Heart left ventricle (tissue), 16 donors: ENCODE measurements at places on chromosomes 4 and X. TPM values are rescaled to one million over a fixed set of nuclear protein-coding genes. Genes with fewer than 3 reads are reported as not detected.

- peak; percentile 31 for DNase-seq
Observed at GRCh38 chr4:113635739-113636437, 125.7 kb downstream of the CAMK2D start.

The USP17L24 gene
- not detected for total RNA-seq

DNA sequence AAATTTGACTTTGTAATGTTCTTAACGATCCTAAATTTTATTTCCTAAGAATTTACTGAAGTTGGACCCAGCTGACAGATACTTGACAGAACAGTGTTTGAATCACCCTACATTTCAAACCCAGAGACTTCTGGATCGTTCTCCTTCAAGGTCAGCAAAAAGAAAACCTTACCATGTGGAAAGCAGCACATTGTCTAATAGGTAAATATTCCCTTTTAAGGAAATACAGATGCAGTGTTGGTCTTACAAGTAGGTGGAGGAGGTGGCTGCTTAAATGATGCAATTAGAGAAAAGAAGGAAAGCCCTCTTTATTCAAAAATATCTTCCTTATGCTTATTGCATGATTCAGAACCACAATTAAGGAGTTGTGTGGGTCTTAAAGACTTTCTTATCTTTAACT lies 73.5 kb downstream of the RS1 start:
- no peak for DNase-seq

The ABCG2 gene
- total RNA-seq = 2.7 TPM

DNA sequence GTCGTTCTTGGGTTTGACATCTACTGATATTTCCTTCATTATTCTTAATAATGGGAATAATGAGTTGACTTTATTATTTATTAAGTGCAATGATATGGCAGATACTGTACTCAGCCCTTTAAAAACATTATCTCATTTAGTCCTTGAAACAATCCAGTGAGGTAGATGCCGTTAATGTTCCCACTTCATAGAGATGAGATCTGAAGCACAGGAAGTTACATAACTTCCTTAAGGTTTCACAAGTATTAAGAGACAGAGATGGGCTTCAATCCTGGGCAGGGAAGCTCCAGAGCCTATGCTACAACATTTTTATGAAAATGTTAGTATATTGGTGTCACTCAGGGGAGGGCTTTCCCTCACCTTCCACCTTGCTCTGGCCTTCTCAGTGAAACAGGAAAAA lies 9.7 kb upstream of the KLHL13 start:
- DNase-seq = no peak

GRCh38 chr4:123676890-123677229 lies 280.3 kb downstream of the SPRY1 start:
- DNase-seq = no peak

GRCh38 chr4:140088323-140088967 lies 65.5 kb downstream of the MAML3 start:
- no peak for DNase-seq

GRCh38 chrX:100477958-100478357 lies 67.9 kb upstream of the PCDH19 start:
- DNase-seq = peak; percentile 20

The IGFBP7 gene
- total RNA-seq = 622 TPM

DNA sequence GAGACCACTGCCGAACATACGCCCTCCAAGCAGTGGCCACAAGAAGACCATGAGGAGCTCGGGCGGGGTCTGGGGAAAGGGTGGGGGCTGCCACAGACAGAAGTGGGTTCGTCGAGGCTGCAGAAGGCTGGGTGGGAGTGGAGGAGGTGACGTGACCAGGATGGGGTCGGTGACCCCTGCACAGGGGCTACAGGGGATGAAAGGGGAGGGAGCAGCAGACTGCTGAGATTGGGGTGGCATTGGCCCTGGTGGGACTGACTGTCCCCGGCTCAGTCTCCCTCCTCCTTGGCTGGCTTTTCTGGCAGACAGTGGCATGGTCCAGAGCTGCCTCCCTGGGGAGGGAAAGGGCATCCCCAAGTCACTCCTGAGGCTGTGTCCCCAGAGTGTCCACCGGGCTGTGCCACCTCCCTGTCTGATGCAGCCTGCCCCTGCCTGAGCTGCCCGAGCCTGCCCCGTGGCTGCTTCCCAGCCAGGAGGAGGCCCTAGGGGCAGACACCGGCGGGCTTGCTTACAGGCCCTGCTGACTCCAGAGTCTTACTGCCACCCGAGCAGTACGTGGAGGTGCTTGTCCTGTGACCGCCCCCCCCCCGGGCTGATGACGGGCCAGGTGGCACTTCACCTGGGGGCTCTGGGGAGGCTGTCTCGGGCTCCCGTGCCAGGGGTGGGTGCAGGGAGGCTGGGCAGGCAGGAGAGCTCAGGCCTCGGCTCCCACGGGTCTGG lies 7.2 kb downstream of the SH3BP2 start:
- DNase-seq = peak; percentile 80

DNA sequence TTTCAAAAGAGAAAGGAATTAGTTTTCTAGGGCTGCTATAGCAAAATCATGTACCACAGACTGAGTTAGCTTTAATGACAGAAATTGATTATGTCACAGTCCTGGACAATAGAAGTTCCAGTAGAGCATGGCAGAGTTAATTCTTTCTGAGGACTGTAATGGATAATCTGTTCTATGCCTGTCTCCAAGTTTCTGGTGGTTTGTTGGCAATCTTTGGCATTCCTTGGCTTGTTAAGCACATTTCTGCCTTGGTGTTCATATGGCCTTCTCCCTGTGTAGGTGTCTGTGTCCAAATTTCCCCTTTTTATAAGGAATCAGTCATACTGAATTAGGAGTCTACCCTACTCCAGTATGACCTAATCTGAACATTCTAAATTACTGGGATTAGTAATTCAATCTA lies 336.1 kb upstream of the PABPC4L start:
- no peak for DNase-seq

DNA sequence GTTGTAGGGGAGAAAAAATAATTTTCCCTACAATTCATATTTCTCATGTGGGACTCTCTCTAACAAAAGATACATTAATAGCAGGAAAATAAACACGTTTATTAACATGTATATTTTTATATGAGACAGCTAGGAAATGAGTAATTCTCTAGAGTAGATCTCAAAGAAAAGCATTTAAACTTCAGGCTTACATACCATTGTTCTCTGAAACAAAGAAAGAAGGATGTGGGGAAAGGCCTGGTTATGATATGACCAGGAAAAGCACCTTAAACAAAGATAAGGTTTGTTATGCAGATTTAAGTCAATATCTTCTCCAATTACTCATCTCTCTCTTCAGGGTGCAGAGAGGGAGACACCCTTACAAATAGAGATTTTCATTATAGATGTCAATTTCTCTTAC lies 131.3 kb downstream of the SLC7A11 start:
- DNase-seq = no peak

DNA sequence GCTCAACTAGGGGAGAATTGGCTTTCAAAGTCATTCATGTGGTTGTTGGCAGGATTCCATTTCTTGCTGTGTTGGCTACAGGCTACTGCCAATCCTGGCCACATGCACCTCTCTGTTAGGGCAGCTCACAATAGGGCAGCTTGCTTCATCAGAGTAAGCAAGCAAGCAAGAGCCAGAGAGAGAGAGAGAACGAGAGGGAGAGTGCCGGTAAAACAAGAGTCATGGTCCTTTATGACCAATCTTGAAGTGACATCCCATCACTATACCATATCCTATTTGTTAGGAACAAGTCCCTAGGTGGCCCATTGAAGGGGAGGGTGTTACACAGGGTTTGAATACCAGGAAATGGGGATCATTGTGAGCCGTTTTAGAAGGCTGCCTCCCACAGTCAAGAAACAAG lies 33.0 kb upstream of the TLR2 start:
- no peak for DNase-seq

The FHDC1 gene
- 0.10 TPM for total RNA-seq
